ENCODE measurements at places on chromosomes 7 and 10.
A peak's percentile ranks its signal among the peaks of the same experiment; 100 is the strongest.

GRCh38 chr7:83001362-83002040 is 161.2 kb downstream of the PCLO start:
- no peak for DNase-seq

GRCh38 chr7:113087071-113087998 is 708 bp upstream of the GPR85 start:
- DNase-seq = no peak

DNA sequence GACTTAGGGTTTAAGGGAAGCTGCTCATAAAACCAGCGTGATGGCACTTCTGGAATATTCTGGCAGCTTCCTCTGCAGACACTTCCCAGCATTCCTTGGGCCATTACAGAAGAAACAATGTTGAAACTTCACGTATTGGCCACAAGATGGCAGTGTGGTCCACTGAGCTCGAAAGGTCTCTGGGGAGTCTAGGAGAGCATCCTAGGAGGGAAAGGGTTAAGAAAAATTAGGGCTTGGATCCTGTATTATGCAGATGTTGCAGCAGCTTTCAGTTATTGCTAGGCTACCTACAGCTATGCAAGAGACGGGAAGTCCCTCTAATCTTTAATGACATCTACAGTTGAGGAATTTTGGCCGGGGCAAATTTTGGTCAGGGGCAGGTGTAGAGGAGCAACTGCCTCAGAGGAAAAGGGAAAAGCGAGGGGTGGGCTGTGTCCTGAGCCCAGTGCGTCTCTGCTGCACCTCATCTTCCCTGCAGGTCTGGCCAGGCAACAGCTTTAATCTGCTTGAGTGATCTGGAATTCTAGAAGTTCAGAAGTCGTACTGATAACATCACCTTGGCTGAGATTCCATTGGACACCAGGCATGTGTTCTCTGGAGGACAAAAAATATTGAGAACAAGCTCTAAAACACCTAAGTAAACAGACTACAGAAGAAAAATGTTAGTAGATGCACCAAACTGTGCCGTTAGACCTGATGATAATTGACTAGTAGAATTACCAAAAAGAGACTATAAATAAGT is 220.8 kb upstream of the PRSS58 start:
- peak; percentile 26 for DNase-seq

DNA sequence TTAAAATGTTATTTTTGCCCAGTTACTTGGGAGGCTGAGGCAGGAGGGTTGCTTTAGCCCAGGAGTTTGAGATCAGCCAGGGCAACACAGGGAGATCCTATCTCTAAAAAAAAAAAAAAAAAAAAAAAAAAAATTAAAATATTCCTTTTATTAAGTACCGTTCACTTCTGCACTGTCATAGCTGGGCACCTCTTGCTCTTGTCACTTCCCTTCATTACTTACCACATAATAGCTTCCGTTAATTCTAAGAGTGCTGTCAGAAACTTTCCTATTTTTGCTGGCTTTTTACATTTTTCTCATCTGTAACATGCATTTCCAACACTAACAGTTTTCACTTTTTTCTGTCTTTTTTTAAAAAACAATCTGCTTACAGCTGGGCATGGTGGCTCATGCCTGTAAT is 132.9 kb downstream of the PIP4K2A start:
- DNase-seq = no peak
